RKO (cell line): ENCODE measurements at places on chromosomes 7 and 10.

DNA sequence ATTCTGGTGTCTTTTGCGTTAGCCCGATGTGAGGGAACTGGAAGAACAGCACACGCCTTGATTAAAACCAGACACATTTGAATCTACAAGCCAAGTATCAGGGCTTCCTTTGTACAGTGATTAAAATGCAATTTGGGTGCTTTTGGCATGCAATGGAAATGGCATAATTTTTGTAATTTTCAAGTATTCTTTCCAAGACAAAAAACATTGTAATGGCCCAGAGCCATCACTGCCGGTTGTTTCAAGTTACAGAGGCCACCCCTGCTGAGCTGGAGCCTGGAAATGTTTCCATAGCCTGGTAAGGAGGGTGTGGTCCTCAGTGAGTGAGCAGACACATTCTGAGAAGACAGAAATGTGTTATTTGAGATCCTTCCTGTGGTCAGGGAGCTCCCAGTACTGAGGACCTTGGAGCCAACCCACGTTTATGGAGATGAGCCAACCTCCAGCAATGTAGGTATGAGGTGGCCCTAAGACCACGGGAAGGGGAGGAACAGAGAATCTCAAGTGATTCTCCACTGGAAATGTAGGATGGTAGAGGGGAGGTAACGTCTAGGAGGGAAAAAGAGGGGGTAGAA, 20.9 kb downstream of the TEX36 start:
- no peak for DNase-seq

DNA sequence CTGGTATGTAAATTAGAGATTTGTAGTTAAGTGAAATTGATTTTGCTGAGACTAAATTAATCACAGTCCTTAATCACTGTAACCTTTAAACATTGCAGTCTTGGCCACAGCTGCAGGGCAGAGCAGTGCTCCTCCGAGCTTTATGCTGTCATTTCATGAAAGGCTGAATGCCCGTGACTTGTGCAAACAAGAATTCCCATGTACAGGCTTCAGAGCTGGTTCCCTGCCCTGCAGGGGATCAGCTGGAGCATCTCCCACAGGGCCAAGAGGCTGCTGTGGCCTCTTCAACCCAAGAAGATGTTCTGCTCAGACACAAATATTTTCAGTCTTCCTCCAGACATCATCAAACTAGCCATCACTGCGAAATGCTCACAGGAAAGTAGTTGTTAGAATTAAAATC, 419.1 kb downstream of the AUTS2 start:
- no peak for DNase-seq

DNA sequence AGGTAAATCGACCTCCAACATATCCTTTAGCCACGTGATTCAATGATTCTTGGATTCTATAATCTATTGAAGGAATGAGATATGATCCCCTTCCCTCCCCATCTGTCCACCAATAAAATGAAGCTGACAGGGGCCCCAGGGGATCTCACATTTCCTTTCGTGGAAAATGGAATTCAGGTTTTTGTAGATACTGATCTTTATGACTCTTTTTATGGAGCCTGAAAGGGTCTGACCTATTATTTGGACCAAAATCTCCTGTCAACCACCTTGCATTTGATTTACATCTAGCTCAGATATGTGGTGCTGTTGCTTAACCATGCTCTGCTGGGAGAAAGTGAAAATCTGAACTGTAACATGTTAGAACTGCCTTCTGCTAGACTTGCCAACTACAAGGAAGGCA, 234.0 kb upstream of the CXCL12 start:
- DNase-seq: no peak

DNA sequence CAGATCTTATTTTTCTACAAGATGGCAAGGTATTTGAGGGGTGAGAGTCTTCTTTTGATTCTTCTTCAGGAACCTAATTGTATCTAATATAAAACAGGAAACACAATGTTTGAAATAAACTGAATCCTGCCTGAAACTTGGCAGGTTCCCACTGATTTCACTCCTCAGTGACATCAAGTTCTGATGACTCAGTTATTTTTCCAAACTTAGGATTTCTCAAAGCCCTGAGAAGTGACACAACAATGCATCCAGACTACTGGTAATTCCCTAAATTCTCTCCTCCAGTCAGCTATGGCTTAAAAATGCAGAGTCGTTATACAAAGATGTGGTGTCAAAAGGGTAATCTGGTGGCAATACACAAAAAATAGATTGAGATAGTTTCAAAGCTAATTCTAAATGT, 80.9 kb downstream of the ABLIM1 start:
- peak; percentile 5 for DNase-seq

- DNase-seq: no peak
Measured at GRCh38 chr7:14691034-14691433, 211.5 kb downstream of the DGKB start.

DNA sequence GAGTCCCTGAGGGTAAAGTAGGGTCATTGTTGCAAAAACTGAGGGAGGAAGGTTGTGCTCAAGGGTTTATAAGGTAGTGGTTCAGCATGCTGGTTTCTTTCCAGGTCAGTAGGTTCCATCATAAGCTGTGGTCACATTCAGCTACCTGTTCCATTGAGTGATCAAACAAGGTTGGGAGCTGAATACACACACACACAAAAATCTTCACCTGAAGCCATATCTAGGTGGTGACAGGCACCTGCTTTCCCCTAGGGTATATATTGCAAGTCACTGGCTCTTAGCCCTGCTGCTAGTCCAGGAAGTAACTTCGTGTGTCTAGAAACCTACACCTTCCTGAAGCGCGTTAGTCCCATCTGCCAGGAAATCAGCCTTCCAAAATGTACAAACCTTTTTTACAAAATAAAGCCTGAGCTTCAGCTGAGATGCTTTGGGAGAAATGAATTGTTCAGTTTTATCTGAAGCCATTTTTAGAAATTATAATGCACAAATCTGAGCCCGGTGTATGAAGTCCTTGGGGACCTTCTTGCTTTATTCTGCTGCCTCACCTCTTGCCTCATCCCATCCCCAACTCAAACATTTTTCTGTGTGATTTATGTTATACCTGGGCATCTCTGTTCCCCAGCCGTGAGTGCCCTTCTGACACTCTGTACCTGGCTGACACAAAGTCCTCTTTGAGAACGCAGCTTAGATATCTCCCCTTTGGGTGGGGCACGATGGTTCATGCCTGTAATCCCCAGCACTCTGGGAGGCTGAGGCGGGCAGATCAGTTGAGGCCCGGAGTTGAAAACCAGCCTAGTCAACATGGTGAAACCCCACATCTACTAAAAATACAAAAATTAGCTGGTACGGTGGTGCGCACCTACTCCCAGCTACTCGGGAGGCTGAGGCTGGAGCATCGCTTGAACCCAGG, 10.6 kb upstream of the LAMTOR4 start:
- DNase-seq: no peak

DNA sequence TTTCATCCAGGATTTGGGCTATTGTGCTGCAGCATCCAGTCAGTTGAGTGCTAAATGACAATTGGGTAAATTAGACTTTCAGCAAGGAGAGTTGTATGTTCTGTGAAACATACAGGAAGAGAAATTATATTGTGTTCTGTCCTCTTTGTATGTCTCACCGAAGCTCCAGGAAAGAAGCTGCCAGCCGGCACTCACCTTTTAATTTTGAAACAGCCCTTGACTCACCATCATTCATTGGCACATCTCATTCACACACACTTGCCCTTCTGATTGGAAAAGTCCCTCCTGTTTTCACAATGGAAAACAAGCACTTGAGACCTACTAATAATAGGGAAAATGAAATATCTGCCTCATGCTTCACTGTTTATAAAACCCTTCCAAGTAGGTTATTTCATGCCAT, 495.6 kb downstream of the RPS24 start:
- DNase-seq: no peak

- no peak for DNase-seq
Measured at GRCh38 chr7:70660819-70661191, 471.1 kb upstream of the GALNT17 start.

- no peak for DNase-seq
Measured at GRCh38 chr10:72015841-72016240, 51.6 kb downstream of the CHST3 start.

- DNase-seq: no peak
Measured at GRCh38 chr10:129057856-129058663, 409.0 kb upstream of the MGMT start.

DNA sequence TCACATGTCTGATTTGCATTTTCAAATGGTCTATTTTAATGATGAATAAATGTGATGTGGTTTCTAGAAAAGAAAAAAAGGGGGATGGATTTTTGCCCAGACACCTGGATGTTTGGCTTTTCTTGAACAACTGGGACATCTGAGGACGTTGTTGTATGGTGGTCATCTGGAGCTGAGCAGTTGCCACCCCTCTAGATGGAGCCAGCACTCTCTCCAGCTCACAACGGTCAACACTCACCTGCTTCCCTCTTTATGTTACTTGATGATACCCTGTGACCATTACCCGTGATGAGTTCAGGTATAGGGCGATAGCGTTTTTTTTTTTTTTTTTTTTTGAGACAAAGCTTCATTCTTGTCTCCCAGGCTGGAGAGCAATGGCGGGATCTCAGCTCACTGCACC, 30.1 kb upstream of the PAXIP1 start:
- no peak for DNase-seq

GRCh38 chr7:45390731-45391130, 183.4 kb upstream of the ADCY1 start:
- DNase-seq: no peak

GRCh38 chr10:100802607-100803006, 57.2 kb downstream of the PAX2 start:
- no peak for DNase-seq

GRCh38 chr10:48448796-48449195, 142.3 kb downstream of the MAPK8 start:
- DNase-seq: peak; percentile 89

DNA sequence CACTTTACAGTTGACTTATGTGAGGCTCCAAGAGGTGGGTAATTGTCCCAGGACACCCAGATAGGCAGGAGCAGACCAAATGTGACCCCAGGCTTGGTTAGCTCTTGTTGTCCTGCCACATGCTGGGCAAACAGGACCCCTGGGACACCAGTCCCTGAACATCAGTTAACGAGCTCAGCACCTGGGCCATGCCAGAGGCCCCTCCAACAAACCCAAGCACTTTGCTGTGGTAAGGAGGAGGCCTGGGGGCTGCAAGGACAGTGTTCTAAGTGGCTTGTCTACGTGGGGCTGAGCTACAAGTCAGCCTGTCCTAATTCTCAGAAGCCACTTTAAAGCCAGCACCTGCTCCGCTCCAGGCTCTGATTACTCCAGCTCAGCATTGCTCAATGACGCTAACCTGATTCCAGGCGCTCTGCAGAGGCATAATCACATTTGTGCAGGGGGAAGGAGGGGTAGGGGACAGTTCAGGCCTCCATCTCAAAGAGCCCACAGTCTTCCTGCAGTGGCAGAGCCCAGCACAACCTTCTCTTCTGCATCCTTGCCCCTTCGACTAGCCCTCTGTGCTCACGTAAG, 57.2 kb downstream of the DDC start:
- no peak for DNase-seq

GRCh38 chr7:130273081-130273932, 6.6 kb downstream of the CPA2 start:
- DNase-seq: no peak

DNA sequence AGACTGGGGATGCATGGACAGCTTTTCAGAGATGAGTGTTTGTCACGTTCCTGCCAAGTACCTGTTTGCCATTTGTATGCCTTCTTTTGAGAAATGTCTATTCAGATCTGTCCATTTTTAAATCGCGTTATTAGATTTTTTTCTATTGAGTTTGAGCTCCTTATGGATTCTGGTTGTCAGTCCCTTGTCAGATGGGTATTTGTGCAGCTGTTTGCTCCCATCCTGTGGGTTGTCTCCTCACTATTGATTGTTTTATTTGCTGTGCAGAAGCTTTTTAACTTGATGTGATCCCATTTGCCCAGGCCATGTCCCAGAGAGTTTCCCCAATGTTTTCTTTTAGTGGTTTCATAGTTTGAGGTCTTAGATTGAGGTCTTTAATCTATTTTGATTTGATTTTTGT, 5.5 kb upstream of the PRKAR1B start:
- DNase-seq: no peak

DNA sequence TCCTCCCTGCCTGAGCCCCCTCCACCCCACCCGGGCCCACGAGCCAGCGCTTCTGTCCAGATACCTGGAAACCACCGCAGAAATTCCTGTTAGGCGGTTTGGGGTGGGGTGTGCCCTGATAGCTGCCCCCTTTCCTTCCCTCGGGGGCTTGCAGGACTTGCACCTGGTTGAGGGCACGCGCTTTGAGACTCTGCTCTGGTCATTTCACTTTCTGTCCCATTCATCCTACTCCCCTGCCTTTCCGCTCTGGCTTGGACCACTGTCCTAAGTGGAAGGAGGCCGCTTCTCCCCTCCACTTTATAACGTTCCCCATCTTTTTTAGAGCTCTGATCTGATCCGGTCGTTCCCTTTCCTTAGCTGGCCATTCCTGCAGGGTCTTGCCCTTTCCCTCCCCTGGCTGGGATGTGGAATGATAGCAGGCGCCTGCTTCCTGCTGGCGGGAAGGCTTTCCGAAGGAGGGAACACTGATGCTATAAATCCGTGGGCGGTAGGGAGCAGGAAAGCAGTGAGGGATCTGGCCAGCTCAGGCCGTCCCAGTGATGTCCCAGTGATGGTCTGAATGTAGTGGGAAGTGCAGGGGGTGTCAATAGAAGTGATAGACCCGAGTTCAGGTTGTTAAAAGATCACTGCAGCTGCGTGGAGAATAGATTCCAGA, 852 bp upstream of the PRKAR1B start:
- DNase-seq: peak; percentile 75

GRCh38 chr10:34780818-34781380, 34.2 kb downstream of the PARD3 start:
- no peak for DNase-seq

DNA sequence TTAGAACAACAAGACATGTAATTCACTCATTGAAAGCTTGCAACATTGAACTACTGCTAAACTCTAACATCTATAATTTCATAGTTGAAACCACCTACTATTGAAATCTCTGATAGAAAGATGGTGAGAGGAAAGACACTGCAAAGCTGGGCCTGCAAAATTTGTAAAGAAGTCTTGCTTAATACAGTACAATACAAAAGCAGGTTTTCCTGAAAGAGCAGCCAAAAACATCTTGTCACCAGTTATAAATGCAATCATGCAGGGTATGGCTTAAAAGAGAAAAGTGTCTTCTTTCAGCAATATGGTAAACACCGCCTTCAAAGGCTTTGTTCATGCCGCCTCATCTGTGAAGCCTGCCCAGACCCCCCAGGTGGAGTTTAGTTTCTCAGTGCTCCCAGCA, 109.2 kb downstream of the ANK3 start:
- DNase-seq: no peak

- DNase-seq: no peak
Measured at GRCh38 chr7:4168541-4168940, 513.6 kb upstream of the FOXK1 start.
